NCI-H526 treated with DMSO at 0.1 percent for 48 hours (cell line): ENCODE measurements at places on chromosomes 13 and 19.

DNA sequence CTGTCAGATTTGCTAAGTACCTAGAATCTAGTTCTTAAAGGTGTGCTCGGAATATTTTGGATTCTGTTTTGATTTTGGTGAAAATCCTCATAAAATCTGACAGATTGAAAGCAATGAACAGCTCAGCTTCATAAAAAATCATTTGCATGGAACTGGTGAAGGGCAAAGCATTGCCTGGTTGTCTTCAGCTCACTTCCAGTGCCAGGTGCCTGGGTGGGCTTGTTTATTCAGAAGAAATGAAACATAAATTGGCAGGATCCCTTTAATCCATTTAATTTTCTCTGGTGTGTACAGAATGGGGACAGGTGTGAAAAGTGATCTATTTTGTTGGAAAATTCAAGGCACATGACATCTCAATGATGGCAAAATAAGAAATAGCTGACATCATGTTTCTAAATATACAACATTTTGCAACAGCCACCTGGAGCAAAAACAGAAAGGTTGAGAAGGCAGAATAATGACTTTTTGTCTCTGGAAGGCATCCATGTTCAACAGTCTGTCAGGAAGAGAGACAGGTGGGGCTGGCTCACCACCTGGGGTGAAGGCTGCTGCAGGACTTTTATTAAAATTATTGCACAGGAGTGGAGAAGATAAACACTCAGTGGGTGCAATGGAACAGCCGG lies 52.2 kb downstream of the RFC3 start:
- DNase-seq: peak; percentile 38

DNA sequence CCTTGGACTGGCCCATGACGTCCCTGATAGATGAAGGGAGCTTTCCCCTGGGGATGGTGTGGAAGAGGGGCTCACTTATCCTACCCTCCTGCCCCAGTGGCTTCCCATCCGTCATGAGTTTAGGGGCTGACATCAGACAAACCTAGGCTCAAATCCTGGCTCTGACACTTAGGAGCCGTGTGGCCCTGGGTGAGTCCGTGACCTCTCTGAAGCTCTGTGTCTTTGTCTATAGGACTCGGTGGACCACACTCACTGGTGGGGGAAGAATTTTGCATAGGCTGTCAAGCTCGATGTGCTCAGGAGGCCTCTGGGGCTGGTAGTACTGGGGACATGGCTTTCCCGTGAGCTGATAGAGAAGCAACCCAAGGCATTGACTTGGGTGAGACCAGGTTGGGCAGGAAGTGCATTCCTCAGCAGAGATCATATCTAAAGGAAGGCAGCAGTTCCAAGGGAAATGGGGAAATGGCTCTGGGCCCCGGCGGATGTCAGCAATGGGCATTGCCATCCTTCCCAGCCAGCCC lies 17.4 kb upstream of the AP1M2 start:
- no peak for DNase-seq

GRCh38 chr13:88103824-88104223 lies 432.7 kb downstream of the SLITRK5 start:
- no peak for DNase-seq

DNA sequence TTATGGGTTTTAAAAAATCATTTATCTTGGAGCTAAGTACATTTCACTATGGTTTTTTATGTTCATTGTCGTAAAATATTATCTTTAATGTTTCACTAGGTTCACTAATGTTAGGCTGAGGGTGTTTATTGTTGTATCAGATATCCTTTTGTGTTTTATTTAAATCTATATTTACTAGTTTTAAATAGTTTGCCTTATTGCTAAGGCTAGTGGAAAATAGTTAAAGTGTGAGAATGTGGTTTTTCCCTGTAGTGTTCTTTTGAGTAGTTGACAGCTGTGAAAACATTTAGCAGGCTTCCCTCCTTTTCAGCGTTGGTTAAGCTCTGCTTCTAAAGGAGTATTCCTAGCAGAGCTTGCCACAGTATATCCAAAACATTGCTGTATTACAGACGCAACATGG lies 139.0 kb downstream of the TM9SF2 start:
- no peak for DNase-seq

DNA sequence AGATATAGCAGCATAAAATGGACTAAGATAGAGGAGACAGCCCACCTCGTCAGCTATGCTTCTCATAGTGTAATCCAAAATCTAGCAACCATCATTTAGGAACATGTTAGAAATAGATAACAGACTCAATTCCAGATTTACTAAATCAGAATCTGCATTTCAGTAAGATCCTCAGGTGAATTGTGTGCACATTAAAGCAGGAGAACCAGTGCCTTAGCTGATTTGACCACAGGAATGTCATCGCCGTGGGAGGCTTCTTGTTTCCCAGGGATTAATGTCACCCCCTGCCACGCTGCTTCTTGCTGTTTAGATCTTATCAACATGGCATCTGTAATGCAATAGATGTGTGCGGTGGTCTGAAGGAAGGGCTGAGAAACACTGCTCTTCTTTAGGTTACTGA lies 84.0 kb downstream of the GPC5 start:
- no peak for DNase-seq

DNA sequence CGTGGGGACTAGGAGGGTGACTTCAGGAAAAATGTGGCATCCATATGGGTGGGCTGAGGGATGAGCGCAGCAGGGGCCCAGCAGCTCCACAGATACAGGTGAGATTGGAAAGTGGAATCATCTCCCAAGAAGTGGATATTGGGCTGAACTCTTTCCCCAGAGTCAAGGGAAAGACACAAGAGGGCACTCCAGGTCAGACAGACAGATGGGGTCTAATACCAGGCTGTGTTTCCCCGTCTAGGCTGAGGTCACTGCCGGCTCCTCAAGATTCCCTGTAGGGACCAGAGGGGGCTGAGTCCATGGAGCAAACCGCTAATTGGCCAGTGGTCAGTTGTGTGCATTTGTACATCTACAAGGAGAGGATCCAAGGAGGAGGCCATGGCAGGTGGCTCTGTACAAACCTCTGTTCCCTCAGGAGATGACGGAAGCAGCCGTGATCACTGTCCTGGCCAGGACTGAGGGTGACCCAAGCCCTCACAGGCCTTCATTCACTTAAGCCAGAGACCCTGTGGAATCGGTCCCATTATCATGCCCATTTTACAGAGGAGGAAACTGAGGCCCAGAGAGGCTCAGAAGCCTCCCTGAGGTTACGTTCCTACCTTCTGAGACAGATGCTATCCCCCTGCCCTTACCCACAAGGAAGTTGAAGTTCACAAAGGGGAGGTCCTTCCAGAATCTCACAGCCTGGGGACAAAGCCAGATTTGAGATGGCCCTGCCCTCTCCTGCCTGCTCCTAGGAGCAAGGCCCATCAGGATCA lies 14.9 kb upstream of the IGLON5 start:
- DNase-seq: no peak

DNA sequence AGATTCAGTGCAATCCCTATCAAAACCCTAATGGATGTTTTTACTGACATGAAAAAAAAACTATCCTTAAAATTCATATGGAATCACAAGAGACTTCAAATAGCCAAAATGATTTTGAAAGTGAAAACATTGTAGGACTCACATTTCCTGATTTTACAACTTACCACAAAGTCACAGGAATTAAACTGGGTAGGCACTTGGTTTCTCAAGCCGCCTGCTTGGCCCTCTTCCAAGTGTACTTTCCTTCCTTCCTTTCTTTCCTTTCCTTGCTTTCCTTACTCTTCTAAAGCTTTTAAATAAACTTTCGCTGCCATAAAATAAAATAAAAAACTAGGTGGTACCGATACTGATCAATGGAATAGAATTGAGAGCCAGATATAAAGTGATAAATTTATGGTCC lies 21.0 kb upstream of the CD33 start:
- DNase-seq: no peak

DNA sequence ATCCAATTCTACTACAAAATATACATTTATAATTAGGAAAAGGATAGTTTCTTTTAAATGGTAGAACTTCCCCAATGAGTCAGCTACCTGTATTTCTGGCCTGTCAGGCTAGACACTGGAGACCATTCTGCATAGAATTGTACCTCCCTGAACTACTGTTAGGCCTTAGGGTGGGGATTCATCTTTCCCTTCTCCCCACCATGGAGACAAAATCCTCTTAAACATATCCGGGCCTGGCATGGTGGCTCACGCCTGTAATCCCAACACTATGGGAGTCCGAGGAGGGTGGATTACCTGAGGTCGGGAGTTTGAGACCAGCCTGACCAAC lies 24.5 kb upstream of the TPT1 start:
- DNase-seq: no peak

DNA sequence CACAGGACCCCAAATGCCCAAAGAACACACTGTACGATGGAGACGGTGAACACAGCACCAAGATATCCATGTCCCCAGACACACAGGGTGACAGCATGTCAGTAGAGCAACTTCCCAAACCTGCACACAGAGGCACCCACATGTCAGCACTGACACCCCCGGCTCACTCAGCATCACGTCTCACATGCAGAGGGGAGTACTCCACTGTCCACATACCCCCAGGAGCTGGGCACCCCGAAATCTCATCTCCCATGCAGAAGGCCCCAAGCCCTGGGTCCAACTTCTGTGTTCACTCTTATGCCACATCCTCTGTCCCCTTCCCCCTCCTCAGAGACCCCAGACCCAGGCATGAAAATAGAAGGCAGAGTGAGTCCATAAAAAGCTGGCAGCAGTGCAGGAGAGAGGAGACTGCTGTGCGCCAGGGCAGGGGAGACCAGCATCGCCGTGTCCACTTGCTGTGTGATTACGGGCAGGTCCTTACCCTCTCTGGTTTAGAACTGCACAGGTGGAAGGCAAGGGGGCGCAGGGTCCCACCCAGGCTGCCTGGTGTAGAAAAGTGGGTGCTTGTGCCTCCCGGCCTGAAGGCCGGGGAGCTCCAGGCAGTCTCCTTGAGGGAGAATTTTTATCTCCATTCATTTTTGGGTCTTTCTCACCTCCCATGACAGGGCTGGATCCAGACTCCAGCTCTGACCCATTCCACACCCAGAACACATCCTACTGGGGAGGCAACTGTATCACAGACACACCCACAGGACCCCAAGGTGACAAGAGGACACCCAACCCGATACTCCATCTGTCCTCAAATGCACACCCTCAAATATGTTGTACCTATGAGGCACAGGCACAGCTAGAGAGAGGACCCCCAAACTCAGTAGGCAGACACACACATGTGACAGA lies 17.0 kb downstream of the ERFL start:
- no peak for DNase-seq

DNA sequence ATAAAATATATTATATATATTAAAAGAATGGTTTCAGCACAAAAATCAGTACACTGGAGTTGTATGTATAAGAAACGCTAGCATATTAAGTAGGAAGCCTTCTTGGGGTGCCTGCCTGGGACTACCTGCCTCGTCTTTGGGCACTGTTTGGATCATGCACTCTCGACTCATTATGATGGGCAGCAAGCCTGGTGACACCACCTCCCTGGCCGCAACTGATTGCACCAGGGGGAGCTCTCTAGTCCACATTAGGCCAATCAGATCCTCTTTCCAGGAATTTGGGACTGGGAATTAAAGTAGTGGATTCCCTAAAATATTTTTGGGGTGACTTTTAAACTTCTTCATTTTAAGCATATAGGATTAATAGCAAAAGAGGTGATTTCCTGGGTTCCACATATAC lies 56.0 kb upstream of the RGCC start:
- no peak for DNase-seq

DNA sequence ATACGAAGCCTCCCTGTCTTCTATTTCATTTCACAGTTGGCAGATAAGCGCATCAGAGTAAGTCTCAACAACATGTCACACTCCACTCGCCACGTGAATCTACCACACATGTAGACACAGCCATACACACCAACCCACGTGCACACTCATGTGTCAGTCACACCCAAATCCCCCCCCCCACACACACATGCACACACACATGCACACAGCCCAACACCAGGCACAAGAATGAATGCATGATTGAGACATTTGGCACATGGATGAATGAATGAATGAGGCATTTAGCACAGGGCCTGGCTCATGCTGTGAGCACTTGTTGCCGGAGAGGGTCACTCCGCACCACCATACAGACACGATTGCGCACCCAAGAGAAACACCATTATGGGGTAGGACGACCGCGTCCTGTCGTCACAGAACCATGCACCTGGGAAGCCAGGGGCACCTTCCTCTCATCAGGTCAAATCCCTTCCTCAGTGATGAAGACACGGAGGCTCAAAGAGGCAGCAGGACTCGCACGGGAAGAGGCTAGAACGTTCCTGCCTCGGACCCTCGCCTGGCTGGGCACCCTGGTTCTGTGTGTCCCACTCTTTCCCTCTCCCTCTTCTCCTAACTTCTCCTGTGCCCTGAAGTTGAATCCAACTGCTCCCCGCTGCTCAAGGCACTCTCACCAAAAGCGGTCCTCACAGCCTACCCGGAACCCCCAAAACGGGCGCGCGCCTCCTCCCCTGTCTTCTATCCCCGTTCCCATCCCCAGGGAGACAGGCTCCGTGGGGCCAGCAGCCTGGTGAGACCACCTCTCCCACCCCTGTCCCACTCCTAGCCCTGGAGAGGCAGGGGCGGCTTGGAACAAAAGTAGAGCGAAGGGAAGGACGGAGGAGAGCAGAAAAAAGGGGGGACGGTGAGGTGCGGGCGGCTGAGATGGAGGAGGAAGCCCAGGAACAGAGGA lies 1.3 kb downstream of the MEIS3 start:
- no peak for DNase-seq
